ENCODE measurements at places on chromosomes 2 and 18.

DNA sequence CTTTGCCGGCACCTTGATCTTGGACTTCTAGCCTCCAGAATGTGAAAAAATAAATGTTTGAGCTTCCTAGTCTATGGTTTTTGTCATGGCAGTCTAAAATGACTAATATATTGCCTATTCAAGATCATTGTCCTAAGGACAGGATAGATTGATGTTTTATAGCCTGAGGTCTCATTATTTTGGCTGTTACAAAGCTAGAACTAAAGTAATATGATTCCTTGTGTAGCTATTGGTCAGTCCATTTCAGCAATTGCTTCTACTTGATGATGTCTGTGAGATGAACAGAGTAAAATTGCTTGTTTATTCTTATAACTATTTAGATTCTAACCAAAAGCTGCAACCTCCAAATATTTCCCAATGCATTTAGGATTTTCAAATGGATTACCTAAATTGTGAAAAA lies 145.0 kb downstream of the HRH4 start:
- peaks cover 4% of the 10 kb centered on the region for H3K36me3 ChIP-seq
- H3K4me1 ChIP-seq = peaks cover 55% of the 10 kb centered on the region
- H3K27me3 ChIP-seq = no peaks in the 10 kb centered on the region

DNA sequence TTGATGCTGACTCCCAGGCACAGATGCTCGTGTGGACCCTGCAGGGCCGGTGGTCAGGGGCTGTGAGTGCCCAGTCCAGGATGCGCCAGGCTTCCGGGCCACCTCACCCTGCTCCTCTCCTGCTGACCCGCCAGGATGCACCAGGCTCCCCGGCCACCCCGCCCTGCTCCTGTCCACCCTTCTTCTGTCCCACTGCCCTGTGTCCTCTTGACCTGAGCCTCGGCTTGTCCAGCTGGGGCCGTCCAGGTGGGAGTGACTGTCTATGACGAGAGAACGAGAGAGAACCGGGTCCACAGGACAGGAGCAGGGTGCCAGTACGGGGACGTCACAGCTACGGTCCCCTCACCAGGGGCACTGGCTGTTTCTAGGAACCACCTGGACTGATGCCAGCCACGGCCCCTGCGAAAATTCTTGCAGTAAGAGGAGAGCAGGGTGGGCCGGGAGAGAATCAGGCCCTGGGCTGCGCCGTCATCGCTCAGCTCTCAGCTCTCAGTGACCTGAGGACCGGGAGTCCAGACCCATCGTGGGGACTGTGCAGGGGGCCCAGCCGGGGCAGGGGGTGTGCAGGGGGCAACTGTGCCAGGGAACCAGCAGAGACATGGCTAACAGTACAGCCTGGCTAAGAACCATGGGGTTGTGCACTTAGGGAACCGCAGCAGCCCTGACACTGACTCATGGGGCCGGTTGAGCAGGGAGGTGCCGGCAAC lies 12.9 kb upstream of the NFATC1 start:
- H3K27me3 ChIP-seq = peaks cover 15% of the 10 kb centered on the region
- H3K36me3 ChIP-seq = peaks cover 11% of the 10 kb centered on the region
- no peak overlapping the region for H3K27ac ChIP-seq
- no peak overlapping the region for H3K4me3 ChIP-seq
- H3K4me1 ChIP-seq = peaks cover 23% of the 10 kb centered on the region
- DNase-seq = no peak

DNA sequence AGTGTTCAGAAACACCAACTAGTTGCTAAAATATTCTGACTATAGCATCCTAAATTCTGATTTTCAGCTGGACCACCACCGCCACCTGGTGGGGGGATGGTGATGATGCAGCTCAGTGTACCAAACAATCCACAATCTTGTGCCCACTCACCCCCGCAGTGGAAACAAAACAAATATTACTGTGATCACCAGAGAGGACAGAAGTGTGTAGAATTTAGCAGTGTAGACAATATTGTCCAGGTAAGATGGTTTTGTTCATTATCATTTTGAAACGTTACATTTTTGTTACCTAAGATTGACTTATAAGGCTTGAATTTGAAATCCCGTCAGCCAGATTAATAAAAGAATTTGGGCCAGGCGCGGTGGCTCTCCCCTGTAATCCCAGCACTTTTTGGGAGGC lies 31.7 kb upstream of the UBXN4 start:
- peaks cover 5% of the 10 kb centered on the region for H3K4me1 ChIP-seq
- H3K27me3 ChIP-seq = no peaks in the 10 kb centered on the region
- no peak overlapping the region for H3K4me3 ChIP-seq
- H3K27ac ChIP-seq = no peak overlapping the region
- peak; percentile 75 for DNase-seq

GRCh38 chr2:15588329-15588919 lies 3.2 kb upstream of the DDX1 start:
- peak; percentile 77 for DNase-seq
- peaks cover 16% of the 10 kb centered on the region for H3K36me3 ChIP-seq
- no peak overlapping the region for H3K4me3 ChIP-seq
- H3K27me3 ChIP-seq = peaks cover 2% of the 10 kb centered on the region

- no peaks in the 10 kb centered on the region for H3K36me3 ChIP-seq
- H3K27ac ChIP-seq = no peak overlapping the region
- H3K27me3 ChIP-seq = peaks cover 50% of the 10 kb centered on the region
- H3K4me3 ChIP-seq = no peak overlapping the region
- DNase-seq = no peak
These were observed 11.2 kb downstream of the CELF4 start for GRCh38 chr18:37554399-37554787.

- no peak overlapping the region for H3K27ac ChIP-seq
- no peaks in the 10 kb centered on the region for H3K4me1 ChIP-seq
- no peak for DNase-seq
- no peak overlapping the region for H3K4me3 ChIP-seq
- H3K36me3 ChIP-seq = peaks cover 60% of the 10 kb centered on the region
These were observed 43.5 kb downstream of the COX7A2L start for GRCh38 chr2:42317486-42317885.

Data from nephron progenitor cell (in vitro differentiated cells).